ENCODE measurements at places on chromosomes 3 and 15. TPM values are rescaled to one million over a fixed set of nuclear protein-coding genes. Genes with fewer than 3 reads are reported as not detected.

The SPESP1 gene
- polyA plus RNA-seq, result 5.5 TPM

The TRIM69 gene
- 19.7 TPM for polyA plus RNA-seq

The MINAR1 gene
- polyA plus RNA-seq, result 1.3 TPM

DNA sequence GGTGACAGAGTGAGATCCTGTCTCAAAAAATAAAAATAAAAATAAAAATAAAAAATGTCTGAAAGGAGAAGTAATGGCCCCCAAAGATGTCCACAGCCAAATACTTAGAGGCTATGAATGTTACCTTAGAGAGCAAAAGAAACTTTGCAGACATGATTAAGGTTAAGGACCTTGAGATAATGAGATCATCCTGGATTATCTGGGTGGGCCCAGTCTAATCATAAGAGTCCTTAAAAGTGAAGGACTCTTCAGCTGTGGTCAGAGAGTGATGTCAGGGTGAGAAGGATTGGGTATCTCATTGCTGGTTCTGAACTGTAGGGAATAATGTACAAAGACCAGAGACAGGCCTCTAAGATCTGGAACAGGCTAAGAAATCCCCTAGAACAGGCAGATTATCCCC, 84.9 kb upstream of the POU1F1 start:
- no peak for DNase-seq

DNA sequence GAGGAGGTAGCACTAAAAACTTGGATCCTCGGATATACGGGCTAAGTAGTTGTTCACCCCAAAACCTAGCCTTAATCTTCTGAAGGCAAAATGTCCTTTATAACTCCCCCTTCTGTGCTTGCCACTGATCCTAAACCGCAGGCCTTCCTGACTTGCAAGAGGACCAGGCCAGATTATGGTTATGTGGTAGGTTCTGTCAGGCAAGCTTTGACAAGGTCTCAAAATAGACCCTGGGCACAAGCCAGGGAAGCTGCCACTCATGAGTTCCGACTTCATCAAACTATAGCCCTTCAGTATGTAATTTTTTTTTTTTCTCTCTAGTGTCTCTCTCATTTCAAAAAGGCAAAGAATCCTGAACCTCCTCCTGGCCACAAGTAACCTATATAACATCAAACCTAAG, 3.2 kb downstream of the LRRFIP2 start:
- DNase-seq, result no peak

The C3orf62 gene
- polyA plus RNA-seq, result 14.6 TPM
